ENCODE measurements at places on chromosomes 6 and 20. TPM values are rescaled to one million over a fixed set of nuclear protein-coding genes. Genes with fewer than 3 reads are reported as not detected.

GRCh38 chr6:98067375-98067774 lies 767.0 kb upstream of the POU3F2 start:
- no peak for DNase-seq
- H3K27me3 ChIP-seq, result no peaks in the 10 kb centered on the region
- H3K36me3 ChIP-seq, result no peaks in the 10 kb centered on the region
- no peaks in the 10 kb centered on the region for H3K4me1 ChIP-seq
- no peak overlapping the region for H3K27ac ChIP-seq
- H3K4me3 ChIP-seq, result no peak overlapping the region

DNA sequence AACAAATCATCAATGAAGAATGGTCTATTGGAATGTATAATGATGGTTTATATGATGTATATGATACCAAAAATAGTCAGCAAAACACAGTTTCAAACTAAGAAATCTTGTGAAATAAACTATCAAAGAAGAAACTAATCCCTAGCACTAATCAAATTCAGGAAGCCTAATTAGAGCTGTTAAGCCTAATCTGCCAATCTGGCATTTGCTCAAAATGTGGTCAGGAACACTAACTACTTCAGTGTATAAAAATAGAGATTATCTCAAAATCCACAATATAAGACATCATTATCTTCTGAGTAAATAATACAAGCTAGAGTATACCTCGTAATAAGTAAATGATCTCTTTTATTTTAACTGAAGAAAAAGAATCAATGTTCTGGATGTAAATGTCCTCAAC lies 12.8 kb upstream of the AKAP7 start:
- no peak overlapping the region for H3K4me3 ChIP-seq
- H3K27me3 ChIP-seq, result no peaks in the 10 kb centered on the region
- no peak for DNase-seq

DNA sequence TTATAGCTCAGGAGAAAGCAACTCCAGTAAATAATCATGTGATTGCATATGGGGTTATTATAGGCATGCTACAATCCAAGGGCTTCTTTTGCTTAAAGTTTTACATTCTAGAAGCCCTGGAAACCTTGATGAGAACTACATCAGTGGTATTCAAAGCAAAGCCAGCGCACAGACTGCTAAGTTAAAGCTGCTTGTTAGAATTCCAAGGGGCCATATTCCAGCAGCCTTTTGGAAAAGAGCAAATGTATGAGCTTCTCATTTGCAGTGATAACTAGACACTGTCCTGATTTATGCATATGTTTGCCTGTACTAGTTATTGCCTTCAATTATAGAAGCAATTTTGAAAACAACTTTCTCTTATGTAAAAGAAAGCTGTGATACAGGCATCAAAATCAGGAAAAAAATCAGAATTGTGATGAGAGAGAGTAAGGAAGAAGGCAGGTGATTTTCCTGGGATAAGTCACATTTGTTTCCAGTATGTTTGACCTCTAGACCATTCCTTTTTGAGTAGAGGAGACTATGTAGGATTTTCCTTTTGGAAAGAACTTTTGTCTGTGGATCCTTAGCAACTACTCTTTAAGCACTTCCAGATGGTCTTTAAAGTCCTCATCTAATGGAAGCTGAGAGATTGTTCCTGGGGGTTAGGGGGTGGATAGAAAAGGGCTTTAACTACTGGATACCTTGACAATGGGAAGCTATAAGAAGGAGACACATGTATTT lies 159.2 kb downstream of the PLCB4 start:
- DNase-seq, result no peak
- no peaks in the 10 kb centered on the region for H3K36me3 ChIP-seq
- H3K4me1 ChIP-seq, result no peaks in the 10 kb centered on the region
- H3K27ac ChIP-seq, result no peak overlapping the region
- no peaks in the 10 kb centered on the region for H3K27me3 ChIP-seq

DNA sequence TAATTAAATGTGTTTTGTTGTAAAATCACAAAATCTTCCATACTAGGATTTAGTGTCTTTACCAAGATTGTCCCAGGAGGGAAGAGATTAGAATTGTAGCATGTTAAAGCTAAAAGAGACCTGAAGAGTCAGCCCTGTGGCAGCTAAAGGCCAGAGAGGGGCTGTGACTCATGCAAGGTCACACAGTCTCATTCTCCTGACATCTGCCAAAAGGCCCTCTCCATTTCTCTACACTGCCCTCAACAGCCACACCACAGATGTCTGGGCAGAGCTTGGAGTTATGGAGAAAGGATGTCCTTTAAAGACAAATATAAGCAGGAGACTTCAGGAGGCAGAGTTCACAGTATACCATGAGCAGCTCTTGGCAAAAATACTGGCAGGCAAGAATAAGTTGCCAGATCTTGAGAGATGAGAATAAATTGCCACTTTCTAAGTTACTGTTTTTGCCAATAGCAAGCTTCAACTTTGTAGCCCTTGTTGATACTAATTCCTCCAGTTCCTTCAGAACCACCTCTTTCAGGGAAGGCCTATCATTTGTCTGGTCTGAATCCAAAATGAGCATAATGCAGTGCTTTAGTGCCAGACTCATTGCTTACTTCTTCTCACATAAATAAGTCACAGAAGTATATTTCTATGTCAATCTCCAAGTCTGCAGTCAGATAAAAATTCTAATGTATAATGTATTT lies 41.7 kb downstream of the AKIRIN2 start:
- no peak for DNase-seq
- no peak overlapping the region for H3K4me3 ChIP-seq
- H3K27me3 ChIP-seq, result no peaks in the 10 kb centered on the region
- no peaks in the 10 kb centered on the region for H3K36me3 ChIP-seq

DNA sequence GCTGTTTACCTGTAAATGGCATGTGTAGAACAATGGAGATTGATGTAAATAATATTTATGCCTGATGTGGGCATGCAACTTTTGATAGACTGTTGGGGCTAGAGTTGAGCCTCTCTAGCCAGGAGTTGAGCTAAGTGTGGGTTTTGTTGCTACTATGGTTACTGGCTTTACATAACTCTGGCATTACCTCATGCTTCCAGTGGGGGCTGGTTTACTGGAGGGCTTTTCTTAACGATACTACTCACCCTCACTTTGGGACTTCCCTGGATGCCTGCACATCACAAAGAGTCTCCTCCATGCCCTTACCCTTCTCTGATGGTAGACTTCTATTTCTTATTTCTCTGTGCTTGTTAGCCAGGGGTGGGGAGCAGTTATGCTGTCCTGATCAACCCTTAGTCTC lies 524.6 kb upstream of the CDH4 start:
- H3K4me3 ChIP-seq, result no peak overlapping the region
- no peak overlapping the region for H3K27ac ChIP-seq
- no peaks in the 10 kb centered on the region for H3K4me1 ChIP-seq
- no peak for DNase-seq
- H3K36me3 ChIP-seq, result no peaks in the 10 kb centered on the region

- no peaks in the 10 kb centered on the region for H3K36me3 ChIP-seq
- H3K27me3 ChIP-seq, result 0 out of 2 replicates have a peak, but pooled peaks cover 3% of the 10 kb centered on the region
- H3K27ac ChIP-seq, result no peak overlapping the region
- no peak overlapping the region for H3K4me3 ChIP-seq
- DNase-seq, result no peak
- H3K4me1 ChIP-seq, result no peaks in the 10 kb centered on the region
Measured at GRCh38 chr20:51010932-51011331, 12.0 kb downstream of the KCNG1 start.

DNA sequence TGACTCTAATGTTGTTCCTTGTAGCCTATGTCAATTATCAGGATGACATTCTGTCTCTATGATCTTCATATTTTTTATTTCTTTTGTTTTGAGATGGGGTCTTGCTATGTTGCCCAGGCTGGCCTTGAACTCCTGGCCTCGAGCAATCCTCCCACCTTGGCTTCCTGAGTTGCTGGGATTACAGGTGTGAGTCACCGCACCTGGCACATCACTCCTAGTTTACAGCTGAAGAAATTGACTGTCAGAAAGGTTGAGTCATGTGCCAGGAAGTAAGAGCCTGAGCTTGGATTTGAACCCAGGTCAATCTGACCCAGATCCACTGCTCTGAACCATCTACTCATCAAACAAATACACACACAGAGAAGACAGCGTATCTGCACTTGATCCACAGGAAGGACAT lies 14.4 kb downstream of the PPP1R3G start:
- H3K4me1 ChIP-seq, result peaks cover 13% of the 10 kb centered on the region
- H3K27ac ChIP-seq, result no peak overlapping the region
- H3K4me3 ChIP-seq, result no peak overlapping the region
- H3K36me3 ChIP-seq, result no peaks in the 10 kb centered on the region

- no peak overlapping the region for H3K27ac ChIP-seq
- H3K4me3 ChIP-seq, result no peak overlapping the region
- no peaks in the 10 kb centered on the region for H3K4me1 ChIP-seq
- H3K36me3 ChIP-seq, result peaks cover 3% of the 10 kb centered on the region
- no peak for DNase-seq
Measured at GRCh38 chr6:8047541-8048292, 16.5 kb downstream of the BLOC1S5 start.

- H3K27me3 ChIP-seq, result no peaks in the 10 kb centered on the region
- no peak overlapping the region for H3K4me3 ChIP-seq
- no peak overlapping the region for H3K27ac ChIP-seq
- H3K4me1 ChIP-seq, result peaks cover 3% of the 10 kb centered on the region
- no peaks in the 10 kb centered on the region for H3K36me3 ChIP-seq
Measured at GRCh38 chr6:119610754-119611153, 261.2 kb upstream of the MAN1A1 start.

GRCh38 chr6:46961711-46962110 lies 40.0 kb upstream of the ADGRF5 start:
- DNase-seq, result no peak
- H3K27me3 ChIP-seq, result no peaks in the 10 kb centered on the region
- H3K27ac ChIP-seq, result no peak overlapping the region
- H3K4me1 ChIP-seq, result no peaks in the 10 kb centered on the region

DNA sequence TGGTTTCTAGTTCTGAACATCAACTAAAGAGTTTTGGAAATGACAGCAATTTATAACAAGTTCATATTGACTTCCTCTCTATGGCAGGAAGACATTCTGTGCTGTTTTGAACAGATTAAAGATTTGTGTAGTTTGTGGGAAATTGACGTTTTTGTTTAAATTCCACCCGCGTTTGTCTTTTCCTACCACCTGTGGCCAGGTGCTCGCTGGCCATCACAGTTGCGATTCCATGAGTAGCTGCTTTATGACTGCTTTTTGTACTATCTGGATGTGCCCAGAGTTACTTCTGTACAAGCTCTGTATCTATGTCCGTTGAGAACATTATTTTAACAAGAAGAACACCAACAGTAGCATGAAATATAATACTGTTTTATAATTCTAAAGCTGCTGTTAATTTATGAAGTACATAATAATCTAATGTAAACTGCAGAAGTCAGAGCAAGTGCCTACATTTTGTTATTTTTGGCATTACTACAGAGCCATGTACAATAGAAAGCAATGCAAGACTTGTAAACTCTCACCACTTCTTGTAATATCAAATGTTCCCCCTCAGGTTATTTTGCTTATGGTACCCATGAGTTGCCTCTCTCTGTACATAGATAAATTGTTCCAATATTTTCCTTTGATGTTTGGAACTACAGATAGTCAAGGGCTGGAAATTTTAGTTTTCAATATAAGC lies 33.5 kb downstream of the ZBTB2 start:
- no peaks in the 10 kb centered on the region for H3K36me3 ChIP-seq
- no peaks in the 10 kb centered on the region for H3K27me3 ChIP-seq
- H3K4me1 ChIP-seq, result no peaks in the 10 kb centered on the region

DNA sequence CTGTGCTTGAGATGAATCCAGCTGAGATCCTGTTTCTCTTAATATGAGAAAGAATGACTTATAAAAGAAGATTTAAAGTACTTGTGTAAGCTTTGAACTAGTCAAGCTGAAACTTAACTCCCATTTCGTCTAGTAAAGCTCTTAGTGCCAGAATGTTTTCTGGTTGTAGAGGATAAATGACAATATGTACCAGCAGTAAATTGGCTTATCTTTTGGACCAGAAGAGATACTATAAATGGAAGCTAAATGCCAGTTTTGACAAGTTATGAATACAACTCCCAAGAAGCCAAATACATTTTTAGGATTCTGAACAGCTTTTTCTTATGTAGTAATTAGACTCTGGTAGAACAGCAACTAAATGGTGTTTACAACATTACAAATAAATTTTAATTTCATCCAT lies 608.7 kb downstream of the EYS start:
- DNase-seq, result no peak
- H3K27ac ChIP-seq, result no peak overlapping the region
- no peak overlapping the region for H3K4me3 ChIP-seq
- H3K36me3 ChIP-seq, result no peaks in the 10 kb centered on the region

GRCh38 chr6:3366596-3367413 lies 90.0 kb downstream of the SLC22A23 start:
- DNase-seq, result no peak
- H3K36me3 ChIP-seq, result no peaks in the 10 kb centered on the region
- H3K4me1 ChIP-seq, result peaks cover 6% of the 10 kb centered on the region
- H3K27me3 ChIP-seq, result no peaks in the 10 kb centered on the region

- no peak overlapping the region for H3K4me3 ChIP-seq
- no peak overlapping the region for H3K27ac ChIP-seq
- H3K27me3 ChIP-seq, result no peaks in the 10 kb centered on the region
- no peak for DNase-seq
- no peaks in the 10 kb centered on the region for H3K36me3 ChIP-seq
Measured at GRCh38 chr6:37092923-37093727, 76.8 kb upstream of the PIM1 start.

DNA sequence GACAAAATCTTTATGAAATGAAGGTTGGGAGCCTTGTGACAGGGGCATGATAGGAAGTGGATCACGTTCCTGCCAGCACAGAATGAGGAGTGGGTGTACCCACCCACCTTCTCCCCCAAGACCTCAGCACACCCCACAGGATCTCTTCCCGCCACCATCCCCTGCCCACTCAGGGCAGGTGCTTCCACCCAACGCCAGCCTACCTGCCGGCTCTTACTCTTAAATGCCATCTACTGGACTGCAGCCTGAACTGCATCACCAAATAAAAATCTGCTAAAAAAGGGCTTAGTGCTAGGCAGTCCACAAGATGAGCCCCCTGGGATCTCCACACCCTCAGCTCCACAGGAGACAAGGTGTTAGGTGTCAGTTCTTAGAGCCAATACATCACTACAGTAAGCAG lies 20.6 kb downstream of the DTNBP1 start:
- DNase-seq, result no peak
- H3K27me3 ChIP-seq, result no peaks in the 10 kb centered on the region
- peaks cover 6% of the 10 kb centered on the region for H3K36me3 ChIP-seq
- H3K4me3 ChIP-seq, result no peak overlapping the region

GRCh38 chr6:123564361-123564760 lies 72.4 kb downstream of the TRDN start:
- H3K27me3 ChIP-seq, result no peaks in the 10 kb centered on the region
- no peaks in the 10 kb centered on the region for H3K4me1 ChIP-seq
- DNase-seq, result no peak
- H3K27ac ChIP-seq, result no peak overlapping the region
- no peak overlapping the region for H3K4me3 ChIP-seq

HTR1E gene
- total RNA-seq, result not detected

GPRC6A gene
- total RNA-seq, result not detected

JPH2 gene
- total RNA-seq, result not detected

POM121L2 gene
- not detected for total RNA-seq
